ENCODE measurements at places on chromosomes 3 and 15. TPM values are rescaled to one million over a fixed set of nuclear protein-coding genes. Genes with fewer than 3 reads are reported as not detected.

Gene CIB1
- 44.2 TPM for total RNA-seq

Gene KLHL24
- total RNA-seq, result 24.2 TPM

Gene SMCO1
- total RNA-seq, result not detected

Gene CHRNB4
- total RNA-seq, result 0.09 TPM

Gene IGSF10
- 0.92 TPM for total RNA-seq

Gene ACKR2
- total RNA-seq, result 6.5 TPM

Gene MNS1
- total RNA-seq, result 0.57 TPM
